Activated CD8-positive, alpha-beta memory T cell treated with anti-CD3 and anti-CD28 coated beads for 1 hour (primary cell): ENCODE measurements at places on chromosomes 7 and 10.

DNA sequence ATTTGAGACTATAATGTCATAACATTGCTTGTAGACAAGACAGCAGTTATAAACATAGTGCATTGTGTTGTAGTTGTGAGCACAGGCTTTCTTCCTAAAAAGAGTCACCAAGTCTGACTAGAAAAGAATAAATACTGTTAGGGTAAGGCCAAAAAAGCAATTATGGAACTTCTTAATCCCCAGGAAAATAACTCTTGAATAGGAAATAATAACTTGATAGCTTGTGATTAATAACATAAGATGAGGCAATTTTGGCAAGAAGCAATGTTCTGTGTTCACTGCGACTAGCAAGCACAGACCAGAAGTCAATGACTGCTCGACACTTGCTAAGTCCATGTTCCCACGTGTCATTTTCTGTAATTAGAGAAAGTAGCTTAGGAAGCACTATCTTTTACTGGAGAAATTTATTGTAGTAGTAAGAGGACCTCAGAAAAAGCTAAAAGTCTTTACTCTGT lies 97.1 kb downstream of the AGMO start:
- DNase-seq, result no peak

DNA sequence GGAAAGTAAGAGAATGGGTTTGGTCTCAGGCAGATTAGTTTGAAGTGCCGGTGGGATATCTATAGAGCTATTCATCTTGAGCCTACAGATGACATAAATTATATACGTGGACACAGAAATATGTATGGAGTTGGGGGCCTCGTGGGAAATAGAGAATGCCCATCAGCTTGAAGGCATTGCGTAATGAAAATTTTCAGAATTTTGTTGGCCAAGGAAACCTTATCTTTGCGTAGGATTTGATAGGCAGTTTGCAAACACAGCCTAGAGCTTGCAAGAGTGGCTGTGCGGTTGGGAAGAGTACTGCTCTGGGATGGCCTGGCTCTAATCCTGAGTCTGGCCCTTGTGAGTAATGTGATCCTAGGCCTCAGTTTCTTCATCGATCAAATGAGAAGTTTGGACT lies 32.3 kb downstream of the MCM10 start:
- DNase-seq, result no peak

GRCh38 chr10:126972635-126973414 lies 67.6 kb downstream of the DOCK1 start:
- DNase-seq, result no peak

- no peak for DNase-seq
Observed at GRCh38 chr10:21100190-21100589, 203.1 kb upstream of the NEBL start.

GRCh38 chr10:85665681-85666080 lies 700.9 kb downstream of the GRID1 start:
- no peak for DNase-seq

DNA sequence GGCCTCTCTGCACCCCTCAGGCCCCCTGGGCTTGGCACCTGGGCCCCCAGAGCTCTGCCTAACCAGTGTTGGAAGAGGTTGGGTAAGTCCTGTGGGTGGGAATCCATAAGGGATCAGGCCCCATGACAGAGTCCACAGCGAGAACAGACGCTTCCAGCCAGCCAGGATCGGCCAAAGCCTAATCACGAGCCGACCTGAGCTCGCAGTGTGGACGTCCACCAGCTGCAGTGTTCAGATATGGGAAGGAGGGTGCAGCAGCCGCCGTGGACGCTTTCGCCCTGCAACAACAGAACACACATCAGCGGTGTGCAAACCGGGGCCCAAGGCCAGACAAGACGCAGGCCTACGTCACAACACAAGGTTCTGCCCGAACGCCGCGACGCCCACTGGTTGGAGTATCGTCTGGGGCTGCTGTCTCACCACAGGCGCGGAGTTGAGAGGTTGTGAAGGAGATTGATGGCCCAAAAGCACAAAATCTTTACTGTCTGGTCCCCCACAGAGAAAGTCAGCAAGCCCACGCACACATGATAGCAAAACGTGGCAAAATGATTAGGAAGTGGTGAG lies 102.1 kb downstream of the FOXL3 start:
- DNase-seq, result no peak

DNA sequence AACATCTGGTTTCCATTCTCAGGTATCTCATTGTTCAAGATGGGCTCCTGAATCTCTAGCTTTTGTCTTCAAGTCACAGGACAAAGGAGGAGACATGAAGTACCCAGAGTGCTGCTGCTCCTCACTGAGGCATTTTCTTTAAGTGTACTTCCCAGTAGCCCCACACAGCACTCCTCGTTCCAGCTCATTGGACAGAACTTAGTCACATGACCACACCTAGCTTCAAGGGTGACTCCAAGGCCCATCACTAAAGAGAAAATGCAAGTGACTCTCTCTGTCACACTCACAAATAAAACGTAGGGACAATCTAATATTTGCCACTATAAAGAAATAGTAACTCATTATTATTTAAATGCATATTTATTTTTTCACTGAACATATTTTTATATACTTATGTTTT lies 58.3 kb upstream of the NEUROD6 start:
- no peak for DNase-seq

DNA sequence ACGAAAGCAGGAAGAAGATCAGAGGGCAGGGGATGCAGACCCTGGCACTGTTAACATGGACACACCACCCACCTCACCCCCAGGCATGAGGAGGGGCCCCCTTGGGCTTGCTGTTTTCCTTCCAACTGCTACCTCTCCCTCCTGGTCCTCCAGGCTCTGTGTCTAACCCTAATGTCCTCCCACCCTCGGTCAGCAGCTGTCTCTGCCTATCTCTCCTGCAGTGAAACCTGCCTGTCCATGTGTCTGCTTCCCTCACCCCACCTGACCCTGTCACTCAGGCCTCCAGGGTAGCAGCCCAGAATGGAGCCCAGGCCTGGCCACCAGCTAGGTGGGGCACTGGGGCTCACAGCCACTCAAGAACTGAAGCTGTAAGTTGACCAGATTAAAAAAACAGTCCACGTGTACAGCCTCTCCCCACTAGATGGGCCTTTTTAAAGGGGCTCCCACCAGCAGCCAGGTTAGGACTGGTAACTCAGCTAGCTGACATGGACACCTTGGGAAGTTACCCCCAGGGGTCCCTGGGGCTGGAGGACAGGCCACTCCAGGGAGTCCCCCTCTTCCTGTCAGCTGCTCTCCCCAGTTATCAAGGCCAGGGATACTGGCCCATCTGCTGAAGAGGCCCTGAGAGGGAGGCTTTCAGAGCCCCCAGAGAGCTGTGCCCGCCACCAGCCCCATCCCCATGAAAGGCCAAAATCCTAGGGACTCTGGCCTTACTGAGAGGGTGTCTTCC lies 1.5 kb downstream of the SMARCD3 start:
- no peak for DNase-seq

GRCh38 chr7:149281508-149282330 lies 19.7 kb downstream of the ZNF783 start:
- DNase-seq, result no peak

DNA sequence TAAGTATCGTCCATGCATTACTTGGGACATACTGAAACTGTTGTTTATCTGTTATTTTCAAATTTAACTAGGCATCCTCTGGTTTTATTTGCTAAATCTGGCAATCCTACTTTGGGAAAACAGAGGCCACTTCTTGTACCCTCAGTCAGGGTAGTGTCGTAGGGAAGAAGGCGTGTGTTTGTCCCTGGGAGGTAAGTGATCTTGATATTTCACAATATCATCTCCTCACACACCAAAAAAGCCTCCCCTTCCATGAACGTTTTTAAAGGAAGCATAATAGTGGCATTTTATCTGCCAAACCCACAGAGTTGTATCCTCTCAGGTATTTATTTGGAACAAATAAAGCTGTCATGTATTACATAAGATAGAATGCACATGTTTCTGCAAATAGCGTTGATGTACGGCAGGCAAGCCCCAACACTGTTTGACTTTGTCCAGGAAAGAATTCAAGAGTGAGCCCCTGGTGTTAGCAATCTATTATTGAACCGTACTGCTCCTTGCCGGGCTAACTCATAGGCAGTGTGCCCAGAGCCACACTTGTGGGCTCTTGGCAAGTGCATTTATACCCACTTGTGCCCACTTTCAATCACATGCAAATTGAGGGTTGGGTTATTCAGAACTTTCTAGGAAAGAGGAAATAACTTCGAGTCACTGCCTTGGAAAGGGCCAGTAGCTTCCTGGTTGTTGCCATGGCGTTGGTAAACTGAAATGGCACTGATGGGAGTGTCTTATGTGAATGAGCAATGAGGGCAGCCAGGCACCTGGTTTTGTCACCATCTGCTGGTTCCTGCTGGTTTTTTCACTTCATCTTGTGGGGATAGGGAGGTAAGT lies 266.0 kb downstream of the USP6NL start:
- DNase-seq, result no peak

DNA sequence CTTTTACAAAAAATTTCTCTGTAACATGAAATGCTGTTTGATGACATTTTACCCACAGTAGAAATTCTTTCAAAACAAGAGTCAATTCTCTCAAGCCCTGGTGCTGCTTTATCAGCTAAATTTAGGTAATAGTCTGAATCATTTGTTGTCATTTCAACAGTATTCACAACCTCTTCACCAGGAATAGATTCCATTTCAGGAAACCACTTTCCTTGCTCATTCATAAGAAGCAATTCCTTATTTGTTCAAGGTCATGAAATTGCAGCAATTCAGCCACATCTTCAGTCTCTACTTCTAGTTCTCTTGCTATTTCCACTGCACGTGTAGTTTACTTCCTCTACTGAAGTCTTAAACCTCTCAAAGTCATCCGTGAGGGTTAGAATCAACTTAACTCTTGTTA lies 14.1 kb downstream of the STAG3 start:
- DNase-seq, result no peak

DNA sequence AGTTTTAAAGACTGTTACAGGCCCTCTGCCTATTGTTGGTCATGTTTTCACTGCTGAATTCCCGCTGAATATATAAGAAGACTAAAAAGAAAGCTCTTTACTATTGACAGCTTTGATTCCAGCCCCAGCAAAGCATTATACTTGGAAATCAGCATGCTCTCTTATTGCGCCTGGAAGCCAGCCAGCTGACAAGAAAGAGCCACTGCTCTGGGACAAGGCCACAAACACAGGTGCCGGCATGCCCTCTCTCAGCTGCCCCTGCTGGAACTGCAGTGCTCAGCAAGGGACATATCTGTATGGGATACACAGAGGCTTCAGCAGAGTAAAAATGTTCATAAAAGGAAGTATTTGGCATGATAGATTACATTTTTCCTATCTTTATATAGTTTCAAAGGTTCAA lies 523.9 kb downstream of the ADRA2A start:
- no peak for DNase-seq

DNA sequence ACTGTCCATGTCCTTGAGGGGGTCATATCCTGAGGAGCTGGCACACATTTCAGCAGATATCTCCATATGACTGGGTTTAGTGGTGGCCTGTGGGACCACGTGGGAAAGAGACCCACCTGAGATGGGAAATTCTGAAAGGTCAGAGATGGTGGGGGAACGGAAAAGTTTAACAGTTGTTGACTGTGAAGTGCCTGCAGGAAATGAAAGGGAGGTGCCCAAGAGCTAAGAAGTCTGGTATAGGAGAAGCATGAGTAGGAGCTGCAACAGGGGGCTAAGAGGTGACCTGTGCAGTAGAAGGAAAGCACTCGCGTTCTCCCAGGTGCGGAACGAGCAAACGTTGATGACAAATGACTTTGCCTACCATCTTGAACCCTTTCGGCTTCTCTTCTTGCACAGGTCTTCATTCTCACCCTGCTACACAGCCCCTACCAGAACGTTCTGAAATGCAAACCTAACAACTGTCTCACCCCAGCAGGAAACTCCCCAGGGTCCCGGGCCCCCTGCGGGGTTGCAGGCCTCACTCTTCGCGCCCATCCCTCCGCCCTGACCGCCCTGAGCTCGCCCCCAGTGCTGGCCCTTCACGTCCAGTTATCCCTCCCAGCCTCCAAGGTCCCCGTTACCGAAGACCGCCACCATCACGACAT lies 9.8 kb upstream of the FXYD4 start:
- DNase-seq, result no peak
